H9 (cell line): ENCODE measurements at places on chromosomes 7 and 10.

DNA sequence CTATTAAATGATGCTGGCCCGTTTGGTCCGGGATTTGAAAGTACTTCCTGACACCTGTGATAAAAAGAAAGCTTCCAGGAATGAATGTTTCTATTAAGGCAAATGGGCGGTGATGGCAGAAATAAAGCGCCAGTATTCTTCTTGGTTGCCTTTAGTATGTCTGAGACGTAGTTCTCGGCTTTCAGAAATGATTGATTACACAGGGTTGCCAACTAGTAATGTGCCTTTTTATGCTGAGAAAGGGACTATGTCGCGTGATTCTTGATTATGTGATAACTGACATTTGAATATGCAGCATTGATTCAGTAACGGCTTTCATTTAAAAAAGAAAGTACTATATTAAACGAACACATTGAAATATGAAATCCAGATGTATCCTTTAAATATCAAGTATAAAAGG is 13.9 kb downstream of the ZRANB1 start:
- no peak for DNase-seq

DNA sequence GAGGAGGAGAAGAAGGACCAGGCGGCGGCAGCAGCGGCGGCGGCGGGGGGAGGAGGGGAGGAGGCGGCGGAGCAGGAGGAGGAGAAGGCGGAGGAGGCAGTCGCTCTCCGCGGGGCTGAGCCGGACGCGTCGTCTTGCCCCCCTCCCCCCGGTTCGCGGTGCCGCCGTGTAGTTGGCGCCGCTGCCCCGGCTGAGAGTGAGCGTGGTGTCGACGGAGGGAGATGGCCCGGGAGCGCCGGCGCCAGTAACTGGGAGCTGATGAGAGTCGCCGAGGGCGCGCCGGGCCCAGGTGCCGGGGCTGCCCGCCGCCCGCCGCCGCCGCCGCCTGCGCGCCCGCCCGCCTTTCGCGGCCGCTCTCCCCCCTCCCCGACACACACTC is 257 bp downstream of the WAC start:
- DNase-seq: no peak

GRCh38 chr7:22572292-22572691 is 72.3 kb upstream of the STEAP1B start:
- DNase-seq: no peak

DNA sequence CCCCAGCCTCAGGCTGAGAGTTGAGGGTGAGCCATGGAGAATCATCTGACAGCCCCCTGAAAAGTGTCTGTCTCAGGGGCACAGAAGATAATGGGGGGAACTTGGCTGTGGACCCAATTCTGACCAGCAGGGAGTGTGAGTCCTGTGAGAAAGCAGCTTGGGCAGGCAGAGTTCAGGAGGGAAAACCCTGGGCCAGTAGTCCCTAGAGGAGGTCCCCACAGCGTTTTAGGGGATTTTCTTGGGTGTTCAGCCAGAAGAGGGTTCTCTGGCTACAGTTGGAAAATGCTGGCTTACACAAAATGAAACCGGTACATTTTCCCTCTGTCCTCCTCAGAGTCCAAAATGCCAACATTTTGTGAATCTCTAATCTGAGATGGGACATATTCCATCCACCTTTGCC is 35.8 kb upstream of the TRIM8 start:
- no peak for DNase-seq

GRCh38 chr7:47577321-47577919 is 4.5 kb downstream of the TNS3 start:
- no peak for DNase-seq

GRCh38 chr7:116210345-116211005 is at the start of gene TES:
Gene TES (plus strand): TSS chr7:116210539. CDS start chr7:116210708, 169 bp downstream.
- DNase-seq: peak; percentile 89

DNA sequence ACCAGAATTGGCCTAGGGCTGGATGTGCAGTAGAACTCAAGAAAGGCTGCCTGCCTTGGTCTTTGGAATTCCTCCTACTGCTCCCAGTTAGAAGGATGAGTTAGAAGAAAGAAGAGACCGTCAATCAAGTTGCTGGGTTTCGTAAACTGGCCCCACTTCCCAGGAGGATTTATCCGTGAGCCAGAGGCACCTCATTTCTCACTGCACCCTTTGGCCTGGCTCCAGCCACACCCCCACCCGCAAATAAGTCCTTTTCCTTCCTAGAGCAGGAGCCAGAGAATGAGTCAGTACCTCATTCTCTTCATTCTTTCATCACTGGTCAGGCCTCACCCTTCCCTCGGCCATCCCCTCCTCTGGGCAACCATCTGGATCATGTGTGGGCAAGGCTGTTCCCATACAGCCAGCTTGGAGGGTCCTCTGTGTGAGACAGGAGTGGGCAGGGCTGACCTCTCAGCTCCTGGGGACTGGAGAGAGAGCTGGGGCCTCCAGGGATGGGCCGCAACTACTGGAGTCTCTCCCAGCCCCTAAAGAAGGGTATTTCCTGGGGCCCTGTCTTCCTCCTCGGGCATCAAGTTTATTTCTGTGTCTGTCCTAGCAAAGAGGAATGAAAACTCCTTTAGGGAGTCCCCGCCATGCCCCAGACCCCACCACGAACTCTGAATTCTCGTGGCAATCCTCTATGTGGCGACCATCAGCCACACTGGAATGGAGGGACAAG is 87.2 kb upstream of the DUSP5 start:
- DNase-seq: no peak

GRCh38 chr10:1107679-1108078 is 51.5 kb downstream of the WDR37 start:
- no peak for DNase-seq

GRCh38 chr7:87220734-87221215 is 1.2 kb upstream of the TMEM243 start:
- no peak for DNase-seq

- DNase-seq: no peak
Measured at GRCh38 chr10:110967009-110967630, 47.7 kb downstream of the SHOC2 start.

GRCh38 chr7:26500749-26501352 is 209.2 kb downstream of the SNX10 start:
- DNase-seq: no peak

GRCh38 chr10:74118804-74119203 is 31.8 kb downstream of the AP3M1 start:
- no peak for DNase-seq

GRCh38 chr7:1811850-1812508 is 141.9 kb downstream of the ELFN1 start:
- no peak for DNase-seq

GRCh38 chr7:104007614-104008013 is 18.2 kb upstream of the RELN start:
- no peak for DNase-seq

DNA sequence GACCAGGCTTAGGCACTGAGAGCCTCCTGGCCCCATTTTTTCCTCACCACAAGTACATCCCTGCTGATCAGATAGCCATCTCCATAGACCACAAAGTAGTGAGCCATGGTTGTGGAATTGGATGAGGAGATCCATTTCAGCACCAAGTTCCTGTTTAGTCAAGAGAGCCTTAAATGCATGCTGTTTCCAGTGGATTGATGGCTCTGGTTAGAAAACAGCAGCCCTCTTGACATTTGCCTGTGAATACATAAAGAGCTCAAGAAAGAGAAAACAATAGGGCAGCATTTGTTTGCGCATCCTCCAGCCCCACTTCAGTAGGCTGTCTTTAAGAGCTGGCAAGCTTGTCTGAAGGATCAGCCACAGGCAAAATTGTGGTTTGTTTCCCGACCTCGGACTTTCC is 251.2 kb downstream of the POU6F2 start:
- peak; percentile 41 for DNase-seq
